Lower lobe of right lung (tissue), 2 donors: ENCODE measurements at places on chromosomes 6 and 20.

DNA sequence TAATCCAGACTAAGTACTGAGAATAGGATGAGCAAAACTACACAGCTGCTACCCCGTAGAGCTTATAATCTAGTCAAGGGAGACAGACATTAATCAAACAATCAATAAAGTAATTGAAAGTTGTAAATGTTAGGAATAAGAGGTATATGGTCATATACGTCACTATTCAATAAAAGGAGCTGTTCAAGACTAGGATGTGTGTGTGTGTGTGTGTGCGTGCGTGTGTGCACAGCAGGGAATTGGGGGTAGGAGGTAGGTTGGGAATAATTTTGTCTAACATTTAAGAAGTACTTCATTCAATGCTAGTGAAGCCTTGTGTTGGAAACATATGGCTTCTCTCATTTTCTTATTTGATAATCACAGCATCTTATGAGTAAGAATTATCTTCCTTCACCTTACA, 41.8 kb downstream of the SESN1 start:
- DNase-seq: no peak

GRCh38 chr6:156781861-156782631, 4.9 kb downstream of the ARID1B start:
- no peak for DNase-seq

GRCh38 chr6:14622085-14622484, 504.5 kb downstream of the CD83 start:
- no peak for DNase-seq

GRCh38 chr20:42747765-42748411, 441.8 kb downstream of the PTPRT start:
- no peak for DNase-seq

DNA sequence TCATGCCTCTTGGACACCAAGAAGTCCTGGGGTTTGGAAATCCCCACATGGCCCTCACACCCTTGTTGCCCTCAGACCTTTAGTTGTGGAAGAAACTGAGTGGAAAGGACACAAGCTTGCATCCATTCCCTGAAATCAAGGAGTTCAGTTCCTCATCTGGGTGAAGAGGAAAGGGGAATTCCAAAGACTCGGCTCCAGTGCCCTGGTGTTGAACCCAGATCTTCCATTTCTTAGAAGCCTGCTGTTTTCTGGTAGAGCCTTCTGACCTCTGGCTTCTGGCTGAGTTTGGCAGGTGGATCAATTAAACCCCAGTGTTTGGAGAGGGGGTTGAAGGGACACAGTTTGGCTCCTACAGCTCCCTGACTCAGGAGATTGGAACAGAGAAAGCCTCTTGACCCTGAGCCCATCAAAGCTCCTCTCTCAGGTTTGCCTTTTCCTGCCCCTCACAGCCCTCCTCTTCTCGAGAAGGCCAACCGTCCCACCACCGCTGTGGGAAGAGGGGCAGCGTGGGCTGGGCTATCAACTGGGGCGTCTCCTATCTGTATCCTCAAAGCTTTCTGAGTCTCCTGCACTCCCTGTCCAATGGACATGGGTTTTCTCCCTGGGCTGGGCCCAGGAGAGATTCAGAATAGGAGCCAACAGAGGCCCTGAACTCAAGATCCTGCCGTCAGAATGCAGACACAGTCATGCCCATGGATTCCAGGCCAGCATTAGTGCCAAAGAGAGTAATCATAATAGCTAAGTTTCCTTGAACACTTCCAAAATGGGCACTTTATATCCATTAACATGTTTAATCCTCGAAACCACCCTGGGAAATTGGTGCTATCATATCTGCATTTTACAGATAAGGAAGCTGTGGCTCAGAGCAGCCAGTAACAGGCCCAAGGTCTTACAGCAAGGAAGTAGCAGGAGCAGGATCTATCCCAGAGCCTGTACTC, 146.2 kb downstream of the VEGFA start:
- DNase-seq: peak; percentile 18

- no peak for DNase-seq
Measured at GRCh38 chr6:135750081-135750480, 101.4 kb upstream of the PDE7B start.

DNA sequence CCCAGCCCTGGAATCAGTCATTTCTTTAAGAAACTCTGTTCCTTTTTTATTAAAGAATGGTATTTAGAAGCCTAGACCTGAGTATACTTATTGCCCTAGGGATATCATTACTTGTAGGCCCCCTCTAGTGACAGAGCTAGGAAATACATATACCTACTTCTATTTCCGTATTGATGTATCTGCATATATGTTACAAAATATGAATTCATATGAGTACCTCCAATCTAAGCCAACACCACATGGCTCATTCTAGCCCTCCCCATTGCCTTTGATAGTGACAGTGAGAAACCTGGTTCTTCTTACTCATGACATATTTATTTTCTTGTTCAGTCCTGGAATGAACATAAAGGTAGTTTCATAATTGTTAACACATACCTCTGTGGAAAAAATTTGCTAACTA, 137.2 kb downstream of the FARS2 start:
- DNase-seq: no peak

DNA sequence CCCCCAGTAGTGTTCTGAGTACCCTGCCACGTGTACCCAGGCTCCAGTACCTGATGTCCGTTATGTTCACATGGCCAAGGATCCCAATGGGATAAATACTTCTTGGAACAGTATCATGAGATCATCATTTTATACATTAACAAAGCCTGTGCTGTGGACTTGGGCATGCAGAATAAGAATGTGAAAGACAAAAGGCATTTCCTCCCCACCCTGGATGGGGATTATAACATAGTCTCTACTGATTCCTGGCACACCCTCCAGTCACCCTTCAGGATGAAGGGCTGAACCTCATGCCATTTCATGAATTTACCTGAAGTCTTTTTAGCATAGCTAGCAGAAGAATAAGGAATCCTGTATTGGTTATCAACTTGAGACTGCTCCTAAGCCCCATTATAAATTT, 2.8 kb downstream of the TNFRSF21 start:
- DNase-seq: no peak

- peak; percentile 80 for DNase-seq
Measured at GRCh38 chr6:17289630-17290061, 8.5 kb downstream of the RBM24 start.

- DNase-seq: no peak
Measured at GRCh38 chr6:35091346-35092083, 49.6 kb downstream of the TCP11 start.

GRCh38 chr20:14820771-14821170, 483.4 kb upstream of the FLRT3 start:
- no peak for DNase-seq

GRCh38 chr6:28897369-28897745, 26.4 kb downstream of the TRIM27 start:
- no peak for DNase-seq

GRCh38 chr20:4817230-4817671, 95.5 kb downstream of the PRND start:
- DNase-seq: no peak

DNA sequence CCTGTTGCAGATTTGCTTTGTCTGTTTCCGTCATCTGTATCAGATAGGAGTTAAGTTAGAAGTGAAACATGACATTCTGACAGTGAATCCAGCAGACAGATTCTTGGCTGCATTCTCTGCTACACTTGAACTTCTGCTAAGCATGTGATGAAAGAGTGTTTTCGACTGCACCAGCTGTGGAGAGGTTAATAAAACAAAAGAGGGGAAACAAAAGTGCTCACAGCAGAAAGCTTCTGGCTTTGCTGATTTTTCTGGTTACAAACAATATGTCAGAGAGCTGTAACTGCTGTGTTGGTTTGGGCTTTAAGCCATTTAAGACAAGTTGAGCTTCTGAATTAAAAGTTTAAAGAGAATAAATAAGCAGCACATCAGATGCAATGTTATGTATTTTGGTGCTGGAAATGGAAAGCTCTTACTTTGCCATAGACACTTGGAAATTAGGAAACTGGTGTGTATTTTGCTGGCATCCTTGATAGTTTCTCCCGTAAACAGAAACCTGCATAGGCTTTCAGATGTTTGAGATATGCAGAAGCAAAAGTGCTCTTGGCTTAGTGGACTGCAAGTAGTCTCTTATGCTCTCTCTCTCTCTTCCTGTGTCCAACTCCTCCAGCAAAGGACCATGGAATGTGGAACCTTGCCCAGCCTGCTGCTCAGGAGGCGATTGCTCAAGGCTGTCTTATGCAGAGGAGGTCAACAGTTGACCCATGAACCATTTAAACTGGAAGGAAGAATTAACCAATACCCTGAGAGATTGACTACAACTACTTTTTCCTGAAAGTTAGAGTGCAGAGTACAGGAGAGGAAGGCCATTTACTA, 104.9 kb downstream of the RPS12 start:
- DNase-seq: peak; percentile 85

DNA sequence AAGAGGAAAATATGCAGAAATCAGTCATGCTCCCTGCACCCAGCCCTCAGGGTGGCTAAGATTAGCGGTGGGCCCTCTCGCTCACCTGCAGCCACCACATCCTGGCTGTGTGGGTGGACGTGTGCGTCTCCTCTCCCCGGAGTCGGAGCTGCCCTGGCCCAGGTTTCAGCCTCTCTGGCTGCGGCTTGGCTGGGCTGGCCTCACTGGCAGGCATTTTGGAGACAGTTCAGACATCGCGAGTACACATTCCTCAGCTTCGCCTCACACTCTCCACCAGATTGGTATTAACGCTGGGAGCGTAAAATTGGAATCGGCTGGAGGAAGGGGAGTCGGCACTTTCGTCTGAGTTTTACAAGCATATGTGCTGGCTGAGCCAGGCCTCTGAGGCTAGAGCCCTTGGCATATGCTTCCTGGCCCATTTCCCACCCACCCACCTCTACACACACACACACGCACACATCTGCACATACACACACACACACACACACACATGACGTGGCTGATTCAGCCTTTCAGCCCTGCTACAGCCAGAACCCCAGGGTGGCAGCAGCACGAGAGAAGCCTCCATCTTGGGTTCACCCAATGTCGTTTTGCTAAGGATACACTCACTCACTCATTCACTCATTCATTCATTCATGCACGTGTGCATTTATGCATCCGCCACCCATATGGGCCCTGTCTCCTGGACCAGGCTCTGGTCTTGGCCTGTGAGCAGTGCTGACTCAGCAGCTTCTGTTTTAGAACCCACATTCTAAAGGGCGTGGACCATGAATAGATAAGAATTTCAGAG, 42.9 kb downstream of the BCAS4 start:
- no peak for DNase-seq

DNA sequence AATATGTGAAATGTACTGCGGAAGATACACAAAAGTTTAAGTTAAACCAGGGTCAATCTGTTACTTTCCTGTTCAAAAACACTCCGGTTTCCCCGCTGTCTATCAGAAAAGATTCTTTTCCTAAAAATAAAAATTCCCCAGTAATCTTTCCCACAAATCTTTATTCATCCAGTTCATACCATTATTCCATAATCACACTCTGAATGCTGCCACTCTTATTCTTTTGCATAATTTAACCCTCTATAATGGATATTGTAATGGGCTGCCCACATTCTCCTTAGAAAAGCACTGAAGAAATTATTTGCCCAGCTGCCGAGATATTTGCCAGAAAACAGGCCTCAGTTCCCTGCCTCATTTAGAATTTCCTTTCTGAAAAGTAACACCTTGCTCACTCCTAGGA, 68.6 kb downstream of the EPHA7 start:
- no peak for DNase-seq

GRCh38 chr6:2522521-2522920, 228.2 kb downstream of the MYLK4 start:
- DNase-seq: no peak

- DNase-seq: no peak
Measured at GRCh38 chr6:88493717-88494116, 327.6 kb upstream of the CNR1 start.

- no peak for DNase-seq
Measured at GRCh38 chr6:145204301-145204700, 531.0 kb downstream of the EPM2A start.

DNA sequence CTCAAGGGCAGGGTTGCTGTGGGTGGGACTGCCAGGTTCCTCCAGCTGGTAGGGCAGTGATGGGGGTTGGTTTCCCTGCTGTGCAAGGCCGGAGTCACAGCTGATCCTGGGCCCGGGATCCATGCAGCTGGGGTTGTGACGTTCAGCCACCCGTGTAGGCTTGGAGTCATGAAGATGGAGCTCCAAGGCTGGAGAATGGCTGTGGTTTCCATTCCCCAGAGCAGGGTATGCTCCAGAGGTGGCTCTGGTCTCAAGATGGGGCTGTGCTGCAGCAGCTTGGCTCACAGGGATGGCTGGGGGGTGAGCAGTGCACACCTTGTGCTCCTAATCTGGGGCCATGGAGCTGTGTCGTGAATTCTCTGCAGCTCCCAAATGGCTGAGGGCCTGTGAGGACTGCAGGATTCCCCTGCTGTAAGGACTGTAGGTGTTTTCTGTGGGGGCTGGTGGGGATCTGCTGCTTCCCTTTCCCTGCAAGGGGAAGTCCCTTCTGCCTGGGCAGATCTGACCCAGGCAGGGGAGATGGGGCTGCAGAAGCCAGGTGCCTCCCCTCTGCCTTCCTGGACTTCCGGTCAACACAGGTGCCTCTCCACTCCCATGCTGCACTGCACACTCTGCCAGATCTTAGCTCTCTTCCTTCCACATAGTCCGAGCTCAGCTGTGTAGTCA, 15.9 kb downstream of the KIF25 start:
- DNase-seq: peak; percentile 20

- DNase-seq: peak; percentile 79
Measured at GRCh38 chr6:166488076-166488685, 98.3 kb downstream of the RAMACL start.

DNA sequence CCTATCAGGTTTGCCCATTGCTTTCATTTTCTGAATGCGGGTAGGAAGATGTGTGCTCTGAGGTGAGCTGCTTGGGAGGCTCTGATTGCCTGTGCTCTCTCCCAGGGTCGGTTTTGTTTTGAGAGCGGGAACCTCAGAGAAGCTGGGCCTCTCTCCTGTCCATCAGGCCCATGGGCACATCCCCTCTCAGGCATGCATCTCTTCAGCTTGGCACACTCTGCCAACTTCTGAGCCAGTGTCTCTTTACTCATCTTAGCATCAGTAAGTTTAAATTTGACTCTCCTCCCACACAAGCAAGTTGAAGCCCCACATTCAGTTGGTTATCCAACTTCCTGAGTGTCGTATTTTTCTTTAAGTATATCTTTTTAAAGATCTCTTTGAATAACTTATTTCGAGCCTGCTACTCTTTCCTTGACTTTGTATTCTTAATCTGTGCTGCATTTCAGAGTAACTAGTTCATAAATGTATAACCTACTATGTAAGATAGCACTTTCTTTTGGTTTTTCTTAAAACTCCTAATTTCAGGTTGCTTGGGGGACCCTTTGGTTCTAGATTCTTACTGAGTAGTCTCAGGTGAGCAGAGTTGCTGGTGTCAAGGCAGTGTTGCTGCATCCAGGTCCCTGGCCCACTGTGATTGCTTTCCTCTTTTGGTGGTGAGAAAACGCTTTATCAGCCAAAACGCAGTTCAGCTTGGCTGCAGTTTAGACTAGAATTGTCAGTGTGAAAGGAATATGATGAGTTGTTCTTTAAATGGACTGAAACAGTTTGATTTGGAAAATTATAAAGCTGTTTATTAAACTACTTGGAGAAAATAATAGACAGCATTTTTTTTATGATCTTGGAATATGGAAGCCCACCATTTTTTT, 54.8 kb downstream of the SNX9 start:
- no peak for DNase-seq

DNA sequence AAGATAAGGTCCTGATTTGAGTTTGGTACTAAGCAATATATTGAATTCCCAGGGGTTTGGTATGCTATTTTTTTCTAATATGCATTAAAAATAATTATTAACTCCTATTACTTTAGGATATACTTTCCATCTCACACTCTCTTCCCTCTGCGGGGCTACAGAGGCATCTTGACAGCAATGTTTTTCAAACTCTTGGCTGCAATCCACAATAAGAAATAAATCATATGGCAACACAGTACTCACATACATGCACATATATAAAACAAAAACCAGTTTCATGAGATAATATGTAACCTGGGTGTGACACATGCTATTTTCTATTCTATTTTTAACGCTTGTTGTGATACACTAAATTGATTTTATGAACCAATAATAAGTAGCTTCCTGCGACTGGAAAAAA, 189.5 kb downstream of the UNC5CL start:
- no peak for DNase-seq
